ENCODE measurements at places on chromosomes 16 and 17. TPM values are rescaled to one million over a fixed set of nuclear protein-coding genes. Genes with fewer than 3 reads are reported as not detected.

DNA sequence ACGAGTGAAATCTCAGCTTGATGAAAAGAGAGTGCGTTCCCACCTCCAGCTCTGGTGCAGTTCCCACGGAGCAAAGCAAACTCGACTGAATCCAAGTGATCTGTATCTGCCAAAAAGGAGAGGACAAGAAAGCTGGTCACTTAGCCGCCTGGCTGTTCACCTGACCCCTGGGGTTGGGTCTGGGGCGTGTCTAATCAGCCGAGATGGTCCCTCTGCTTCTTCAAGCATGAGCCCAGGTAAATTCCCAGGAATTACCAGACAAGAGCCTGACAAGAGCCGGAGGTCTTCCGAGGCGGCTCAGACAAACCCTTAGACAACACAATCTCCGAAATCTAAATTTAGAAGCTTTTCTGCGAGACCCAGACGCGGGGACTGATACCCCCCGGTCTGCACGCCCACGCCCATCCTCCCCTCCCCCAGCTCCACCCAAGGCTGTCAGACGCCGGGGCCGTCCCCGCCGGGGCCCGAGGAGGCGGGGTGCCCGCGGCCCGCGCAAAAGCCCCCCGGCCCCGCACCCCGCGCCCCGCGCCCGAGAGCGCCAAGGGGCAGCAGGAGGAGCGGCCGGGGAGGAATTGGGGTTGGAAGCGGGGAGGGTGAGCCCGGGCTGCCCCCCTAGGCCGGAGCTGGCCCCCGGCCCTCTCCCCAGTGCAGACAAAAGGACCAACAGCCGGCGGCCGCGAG is 674 bp downstream of the ZNF821 start:
- H3K36me3 ChIP-seq = no peaks in the 10 kb centered on the region
- H3K27me3 ChIP-seq = no peaks in the 10 kb centered on the region
- peaks cover 12% of the 10 kb centered on the region for H3K4me1 ChIP-seq
- peak overlapping the region; percentile 87 for H3K4me3 ChIP-seq
- no peak for DNase-seq

DNA sequence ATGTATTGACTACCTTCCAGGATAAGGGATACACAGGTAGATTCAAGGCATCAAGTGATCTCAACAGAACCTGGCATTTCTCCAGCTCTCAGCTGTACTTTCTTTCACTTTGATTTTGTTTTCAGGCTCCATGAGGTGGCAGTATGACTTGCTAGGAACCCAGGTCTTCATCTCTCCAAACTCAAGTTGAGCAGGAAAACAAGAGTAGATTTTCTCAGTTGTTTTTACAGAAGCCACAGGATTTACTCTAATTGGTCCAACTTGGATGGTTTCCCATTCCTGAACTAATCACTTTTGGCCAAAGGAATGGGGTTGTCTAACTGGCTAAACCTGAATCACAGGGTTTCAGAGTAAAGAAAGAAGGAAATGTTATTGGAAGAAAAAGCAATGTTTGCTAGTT is 146.6 kb downstream of the TRIM37 start:
- H3K27ac ChIP-seq = no peak overlapping the region
- DNase-seq = peak; percentile 7
- peaks cover 10% of the 10 kb centered on the region for H3K4me1 ChIP-seq
- H3K4me3 ChIP-seq = no peak overlapping the region

Gene KRTAP4-6
- polyA plus RNA-seq = not detected

Gene PERCC1
- polyA plus RNA-seq = not detected

Gene SCO1
- 28.3 TPM for polyA plus RNA-seq

Measured in keratinocyte (primary cell).